ENCODE measurements at places on chromosomes 7 and 10.

- no peak for DNase-seq
Observed at GRCh38 chr7:153110606-153111005, 351.1 kb downstream of the ACTR3B start.

DNA sequence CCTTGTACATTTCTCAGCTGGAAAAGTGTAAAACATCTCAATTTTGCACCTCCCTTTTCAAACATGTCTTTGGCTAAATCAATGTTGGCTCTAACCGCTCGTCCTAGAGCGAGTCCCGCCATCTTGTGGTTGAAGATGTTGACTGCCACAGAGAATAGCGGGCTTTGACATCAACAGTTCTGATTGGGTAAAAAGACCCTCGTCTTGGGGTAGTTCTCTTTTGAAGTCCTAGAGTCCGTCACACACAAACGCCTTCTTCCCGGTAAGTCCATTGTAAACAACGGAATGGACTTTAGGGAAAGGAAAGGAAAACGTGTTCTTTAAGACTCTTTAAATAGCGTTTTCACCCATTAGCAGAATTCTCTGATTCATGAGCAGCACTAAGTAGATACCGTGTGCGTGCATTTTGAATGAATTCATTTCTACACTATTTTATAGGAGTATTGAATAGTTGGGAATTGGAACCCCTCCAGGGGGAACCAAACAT is 452 bp upstream of the RPP30 start:
- DNase-seq, result peak; percentile 65

GRCh38 chr10:3123571-3124411 is 48.8 kb downstream of the PITRM1 start:
- DNase-seq, result no peak

GRCh38 chr7:140211698-140212097 is 34.9 kb upstream of the KDM7A start:
- no peak for DNase-seq

DNA sequence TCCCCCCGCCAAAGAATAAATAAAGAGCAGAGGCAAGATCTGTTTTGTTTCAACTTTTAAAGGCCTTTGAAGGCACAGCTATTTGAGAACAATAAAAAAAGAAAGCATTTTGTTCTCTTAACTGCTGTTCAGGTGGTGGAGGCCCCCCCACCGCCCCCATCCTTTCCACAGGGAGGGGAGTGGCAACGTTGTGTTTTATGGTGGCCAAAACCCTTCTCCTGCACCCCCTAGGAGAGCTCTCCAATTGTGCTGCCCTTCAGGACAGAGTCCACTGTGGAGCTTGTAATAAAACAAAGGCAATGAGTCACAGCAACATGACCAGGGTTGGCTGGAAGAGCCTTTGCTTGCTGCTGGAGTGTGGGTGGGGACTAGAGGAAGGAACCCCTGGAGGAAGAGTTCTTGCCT is 987.9 kb downstream of the KCNMA1 start:
- no peak for DNase-seq

GRCh38 chr7:38438970-38439369 is 165.5 kb upstream of the TARP start:
- no peak for DNase-seq

DNA sequence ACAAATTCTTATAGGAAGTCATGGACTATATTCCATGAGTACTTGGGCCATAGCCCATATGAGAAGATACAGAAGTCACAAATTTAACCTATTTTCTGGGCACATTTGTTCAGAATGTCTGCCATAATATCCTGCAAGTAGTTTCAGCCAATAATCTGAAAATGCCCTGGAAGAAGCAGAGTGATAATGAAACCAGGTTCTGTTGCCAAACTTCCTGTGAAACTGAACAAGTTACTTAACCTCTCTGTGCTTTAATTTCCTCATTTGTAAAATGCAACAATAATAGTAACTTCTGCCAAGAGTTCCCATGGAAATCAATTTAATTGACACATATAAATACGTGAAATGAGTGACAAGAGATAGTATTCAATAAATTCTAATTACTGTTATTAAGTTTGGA is 88.8 kb downstream of the SEMA3C start:
- DNase-seq, result no peak

DNA sequence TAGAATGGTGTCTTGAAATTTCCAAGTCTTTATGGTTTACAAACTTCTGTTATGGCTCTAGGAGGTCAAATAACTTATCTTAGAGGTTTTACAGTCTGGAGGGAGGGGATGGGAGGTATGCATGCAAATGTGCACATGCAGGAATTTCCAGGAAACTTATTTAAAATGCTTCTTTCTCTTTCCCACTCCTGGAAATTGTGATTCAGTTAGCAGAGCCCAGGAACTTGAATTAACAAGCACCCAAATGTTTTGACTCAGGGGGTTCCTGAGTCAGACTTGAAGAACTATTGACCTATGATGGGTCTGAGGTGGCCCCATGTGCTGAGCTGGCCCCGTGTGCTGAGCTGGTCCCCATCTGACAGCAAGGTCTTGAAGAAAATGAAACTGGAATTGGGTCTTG is 669.4 kb downstream of the INHBA start:
- DNase-seq, result no peak

Measured in CD4-positive, alpha-beta T cell treated with Interferon alpha-2 for 1 hour (primary cell).